NCI-H1105 (cell line): ENCODE measurements at places on chromosomes 7 and 10.
A peak's percentile ranks its signal among the peaks of the same experiment; 100 is the strongest.

GRCh38 chr7:135690566-135690965, 28.3 kb downstream of the STMP1 start:
- no peak for DNase-seq

- DNase-seq, result peak; percentile 38
These were observed 1.3 kb downstream of the SP8 start for GRCh38 chr7:20785157-20786048.

- no peak for DNase-seq
These were observed 31.2 kb upstream of the FAM20C start for GRCh38 chr7:160958-161725.

DNA sequence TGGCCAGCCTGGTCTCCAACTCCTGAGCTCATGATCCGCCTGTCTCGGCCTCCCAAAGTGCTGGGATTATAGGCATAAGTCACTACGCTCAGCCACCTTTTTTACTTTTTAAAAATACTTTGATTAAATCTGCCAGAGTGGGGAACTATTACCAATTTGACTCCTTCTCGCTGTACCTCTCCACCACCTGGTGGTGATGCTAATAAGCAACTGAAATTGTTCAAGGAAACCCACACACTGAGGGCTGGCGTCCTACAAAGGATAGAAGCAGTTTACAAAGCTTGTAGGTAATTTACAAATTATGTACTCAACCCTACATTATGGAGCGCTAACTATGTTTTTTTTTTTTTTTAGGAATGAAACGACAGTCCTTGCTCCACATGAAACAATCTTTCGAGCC, 111.1 kb downstream of the CPED1 start:
- no peak for DNase-seq

- DNase-seq, result no peak
These were observed 89.2 kb downstream of the ADCY1 start for GRCh38 chr7:45663167-45663921.

- no peak for DNase-seq
These were observed 84.7 kb upstream of the C1QL3 start for GRCh38 chr10:16606421-16606820.

DNA sequence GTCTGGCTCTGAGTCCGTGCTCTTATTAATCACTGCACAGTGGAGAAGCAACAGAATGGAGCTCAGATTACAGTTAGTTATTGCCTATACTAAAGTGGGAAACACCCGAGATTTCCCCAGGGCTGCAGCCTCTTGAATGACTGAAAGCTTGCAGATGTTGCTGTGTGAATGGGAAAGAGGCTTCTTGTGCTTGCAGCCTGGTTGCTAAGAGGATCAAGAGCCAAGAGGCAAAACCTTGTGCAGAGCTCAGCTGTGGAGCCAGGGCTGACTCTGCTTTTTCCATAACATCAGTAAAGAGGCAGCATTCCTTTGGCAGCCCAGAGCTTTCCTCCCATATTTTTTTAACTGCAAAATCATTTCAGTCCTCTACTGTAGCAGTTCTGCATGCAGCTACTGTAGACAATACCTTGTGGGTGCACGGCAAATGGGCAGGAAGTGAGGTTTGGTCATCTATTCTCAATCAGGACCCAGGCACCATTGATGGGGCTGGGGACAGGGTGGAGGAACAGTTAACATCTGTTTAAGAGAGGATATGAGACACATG, 86.5 kb downstream of the RALA start:
- DNase-seq, result peak; percentile 21

- DNase-seq, result no peak
These were observed 20.8 kb downstream of the SPOCK2 start for GRCh38 chr10:72067463-72068125.

GRCh38 chr10:78894841-78895195, 173.9 kb upstream of the ZMIZ1 start:
- no peak for DNase-seq

- DNase-seq, result no peak
These were observed 26.5 kb downstream of the HDAC9 start for GRCh38 chr7:18521945-18522566.

DNA sequence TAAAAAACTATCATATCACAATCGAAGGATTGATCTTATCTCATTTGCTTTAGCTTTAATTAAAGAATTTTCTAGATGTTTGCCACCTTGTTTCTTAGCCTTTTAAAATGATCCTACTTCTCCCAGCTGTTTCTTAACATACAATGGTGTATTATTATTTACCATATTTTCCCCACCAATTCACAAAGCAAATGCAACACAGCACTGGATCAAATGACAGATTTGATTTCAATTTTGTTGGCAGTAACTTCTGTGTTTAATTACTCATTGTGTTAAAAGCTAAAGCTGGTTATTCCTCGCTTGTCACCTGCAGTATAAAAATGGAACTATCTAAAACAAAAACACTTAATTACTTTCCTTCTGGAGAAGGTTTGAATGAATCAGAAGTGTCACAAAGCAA, 19.6 kb downstream of the SVIL start:
- DNase-seq, result no peak

DNA sequence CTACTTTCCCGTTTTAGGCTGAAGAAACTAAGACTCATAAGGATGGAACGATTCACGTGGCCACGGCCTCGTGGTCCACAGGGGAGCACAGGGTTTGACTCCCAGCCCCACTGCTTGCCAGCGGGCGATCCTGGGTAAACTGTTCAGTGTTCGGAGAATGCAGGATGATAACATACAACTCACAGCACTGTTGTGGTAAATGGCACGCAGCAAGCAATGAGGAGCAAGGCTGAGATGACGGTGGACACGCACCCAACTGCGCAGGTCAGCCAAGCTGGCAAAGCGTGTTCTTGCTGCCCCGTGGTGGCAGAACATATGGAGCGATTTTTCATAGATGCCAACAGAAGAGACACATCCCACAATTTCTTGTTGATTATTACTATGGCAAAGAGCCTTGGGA, 272.7 kb downstream of the DNAJB6 start:
- DNase-seq, result no peak
